Common myeloid progenitor, CD34-positive (primary cell): ENCODE measurements at places on chromosomes 7 and 10.
A peak's percentile ranks its signal among the peaks of the same experiment; 100 is the strongest.

DNA sequence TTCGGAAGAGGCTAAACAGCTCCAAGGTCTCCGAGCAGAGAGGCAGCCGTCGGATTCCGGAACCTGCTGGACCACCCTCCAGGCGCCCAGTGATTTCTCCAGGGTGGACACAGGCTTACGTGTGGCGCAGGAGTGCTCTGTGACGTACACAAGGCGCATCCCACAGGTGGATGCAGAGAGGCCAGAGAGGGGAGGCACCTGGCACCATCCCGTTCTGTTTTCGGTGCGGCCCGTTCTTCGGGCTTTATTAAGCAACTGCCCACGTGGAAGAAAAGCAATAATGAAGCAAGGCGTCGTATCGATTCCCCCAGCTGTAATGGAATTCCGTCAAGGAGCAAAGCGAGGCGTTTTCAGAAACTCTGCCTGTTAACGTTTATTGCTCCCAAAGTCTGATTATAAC is 163.6 kb downstream of the PTPRN2 start:
- no peak for DNase-seq

DNA sequence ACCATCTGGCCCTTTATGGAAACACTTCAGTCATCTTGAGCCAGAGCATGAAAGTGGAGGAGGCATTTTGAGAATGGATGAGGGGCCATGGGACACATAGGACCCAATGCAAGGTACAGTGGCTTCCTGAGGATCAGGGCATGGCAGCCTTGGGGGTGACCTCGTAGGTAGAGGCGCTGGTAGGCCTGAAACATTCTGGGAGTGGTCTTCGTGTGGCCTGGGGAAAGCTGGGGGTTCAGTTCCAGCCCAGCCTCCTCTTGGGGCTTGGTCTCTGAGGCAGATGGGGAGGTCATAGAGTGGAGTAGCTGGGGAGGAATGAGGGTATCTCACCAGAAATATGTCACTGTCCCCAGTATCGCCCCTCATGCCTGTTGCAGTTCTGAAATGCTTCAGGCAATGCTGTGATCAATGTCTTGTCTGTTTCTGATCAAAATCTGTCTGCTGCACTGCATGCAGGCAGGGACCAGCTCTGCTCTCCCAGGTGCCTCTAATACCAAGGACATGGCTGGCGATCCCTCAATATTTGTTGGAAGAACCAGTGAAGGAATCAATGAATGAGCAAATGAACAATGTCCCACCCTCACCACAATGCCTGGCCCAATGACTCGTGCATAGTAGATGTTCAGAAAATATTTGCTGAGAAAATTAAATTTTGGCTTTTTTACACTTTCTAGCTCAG is 90.9 kb downstream of the CHST15 start:
- DNase-seq, result no peak

DNA sequence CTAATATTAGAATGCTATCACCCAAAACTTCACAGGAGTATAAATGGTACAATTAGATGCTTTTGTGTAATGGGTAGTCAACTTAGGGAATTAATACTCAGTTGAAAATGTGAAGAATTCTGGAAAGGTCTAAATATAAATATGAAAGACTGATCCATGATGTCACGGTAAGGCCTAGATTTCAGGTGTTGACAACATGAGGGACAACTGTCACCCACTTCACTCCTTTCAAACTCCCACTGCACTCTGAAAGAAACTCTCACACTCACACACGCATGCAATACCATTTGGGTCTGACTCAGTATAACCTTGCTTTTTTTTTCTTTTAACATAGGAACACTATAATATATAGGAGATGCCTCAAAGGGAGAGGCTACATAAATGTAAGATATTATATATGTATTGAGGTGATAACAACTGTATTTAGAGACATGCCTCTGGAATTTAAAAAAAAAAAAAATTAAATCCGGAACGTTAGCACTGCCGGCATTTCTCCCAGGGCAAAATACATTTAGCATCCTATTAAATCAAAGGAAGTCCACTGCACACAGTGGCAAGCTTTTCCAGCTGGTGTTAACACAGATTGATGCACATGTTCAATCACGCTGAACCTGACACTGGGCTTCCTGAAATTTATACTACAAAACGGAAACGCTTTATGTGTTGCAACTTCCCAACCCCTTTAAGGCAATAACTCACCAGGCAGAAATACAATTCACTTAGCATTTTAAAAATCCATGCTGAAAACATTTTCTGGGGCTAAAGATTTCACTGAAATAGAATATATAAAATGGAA is 74.9 kb downstream of the RSU1 start:
- no peak for DNase-seq

DNA sequence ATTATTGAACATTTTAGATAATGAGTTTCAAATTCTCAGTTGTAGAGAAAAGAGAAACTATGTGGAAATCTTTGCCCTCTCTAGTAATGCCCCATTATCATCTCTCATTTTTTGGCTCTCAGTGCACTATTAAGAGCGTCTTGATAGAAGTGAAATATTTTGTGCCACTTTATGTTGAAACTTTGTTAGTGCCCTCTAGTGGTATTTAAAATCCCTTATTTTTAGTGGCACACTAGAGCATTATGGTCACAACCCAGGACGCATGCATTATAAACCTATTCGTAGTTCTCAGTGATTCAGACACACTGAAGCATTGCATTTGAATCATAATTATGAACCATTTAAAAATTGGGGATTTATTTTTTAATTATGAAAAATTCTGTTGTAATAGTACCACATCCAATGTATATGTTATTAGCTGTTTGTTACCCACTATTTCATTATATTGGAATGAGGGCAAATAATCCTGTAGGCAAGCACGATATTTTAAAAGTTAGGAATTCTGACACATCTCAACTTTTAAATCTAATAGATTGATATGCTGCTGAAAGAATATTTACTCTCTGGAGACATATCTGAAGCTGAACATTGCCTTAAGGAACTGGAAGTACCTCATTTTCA is 21.9 kb downstream of the PDCD4 start:
- DNase-seq, result peak; percentile 83

GRCh38 chr10:120076996-120077706 is 184.6 kb downstream of the SEC23IP start:
- DNase-seq, result no peak

GRCh38 chr10:72626444-72626754 is 520 bp upstream of the MICU1 start:
- DNase-seq, result no peak

- DNase-seq, result no peak
These were observed 56.9 kb upstream of the SHH start for GRCh38 chr7:155868955-155869783.

DNA sequence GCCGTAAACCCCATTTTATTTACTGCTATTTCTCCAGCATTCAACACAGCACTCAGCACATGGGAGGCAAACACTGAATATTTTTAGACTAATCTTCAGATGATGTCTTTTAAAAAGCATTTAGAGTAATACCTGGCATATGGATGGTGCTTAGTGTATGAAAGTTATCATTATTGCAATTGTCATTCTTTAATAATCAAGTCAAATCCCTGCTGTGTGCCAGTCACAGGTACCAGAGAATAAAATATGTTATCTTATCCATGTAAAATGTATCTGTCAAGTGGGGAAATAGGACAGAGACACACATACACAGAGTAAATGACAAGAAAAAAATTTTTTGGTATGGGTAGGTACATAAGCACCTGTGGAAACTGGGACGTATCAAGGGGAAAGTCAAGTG is 18.5 kb downstream of the ANKRD22 start:
- DNase-seq, result no peak

DNA sequence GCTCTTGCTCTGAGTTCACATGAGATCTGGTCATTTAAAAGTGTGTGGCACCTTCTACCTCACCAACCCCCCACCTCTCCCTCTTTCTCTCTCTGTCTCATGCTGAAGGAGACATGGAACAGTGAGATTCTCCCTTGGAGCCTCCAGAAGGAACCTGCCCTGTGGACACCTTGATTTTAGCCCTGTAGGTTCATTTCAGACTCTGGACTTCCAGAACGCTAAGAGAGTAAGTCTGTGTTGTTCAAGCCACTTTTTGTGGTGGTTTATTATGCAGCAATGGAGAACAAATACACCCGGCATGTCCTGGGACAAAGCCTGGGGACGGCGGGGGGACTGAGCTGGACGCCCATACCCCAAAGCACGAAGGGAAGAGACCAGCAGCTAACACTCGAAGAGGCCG is 20.7 kb upstream of the GIMAP8 start:
- no peak for DNase-seq

DNA sequence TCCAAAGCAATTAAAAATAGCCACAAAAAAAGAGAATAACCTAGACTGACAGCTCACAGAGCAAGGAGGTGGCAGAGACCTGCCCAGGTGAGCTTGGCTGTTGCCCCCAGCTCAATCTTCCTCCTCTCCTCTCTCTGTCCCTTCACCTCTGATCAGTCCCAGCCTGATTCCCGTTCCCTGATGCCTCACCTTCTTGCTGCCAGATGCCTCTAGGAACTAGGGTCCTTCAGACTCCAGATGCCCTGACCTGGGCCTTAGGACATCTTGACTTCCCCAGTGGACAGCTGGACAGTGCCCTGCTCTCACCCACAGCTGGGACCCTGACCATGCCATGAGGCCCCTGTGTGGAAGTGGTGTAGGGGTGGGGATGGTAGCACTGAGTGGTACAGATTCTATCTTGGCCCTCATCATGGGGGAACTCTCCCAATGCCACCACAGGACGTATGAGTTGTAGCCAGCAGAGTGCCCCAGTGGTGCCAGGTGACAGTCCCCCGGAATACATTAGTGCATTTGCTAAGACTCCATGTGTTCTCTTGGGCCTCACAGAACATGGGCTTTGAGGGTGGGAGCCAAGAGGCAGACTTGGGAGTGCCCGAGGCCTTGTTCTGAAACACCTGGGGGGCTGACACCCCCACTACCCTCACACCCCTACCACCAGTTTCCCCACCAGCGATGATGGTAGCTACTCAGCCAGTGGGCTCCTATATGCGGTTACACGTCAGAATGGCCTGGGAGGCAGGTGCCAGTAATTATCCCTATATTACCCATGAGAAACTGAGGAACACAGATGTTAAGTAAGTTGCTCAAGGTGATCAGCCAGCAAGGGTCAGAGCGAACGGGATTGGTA is 2.0 kb downstream of the DEPP1 start:
- no peak for DNase-seq
